ENCODE measurements at places on chromosomes 4 and X.

DNA sequence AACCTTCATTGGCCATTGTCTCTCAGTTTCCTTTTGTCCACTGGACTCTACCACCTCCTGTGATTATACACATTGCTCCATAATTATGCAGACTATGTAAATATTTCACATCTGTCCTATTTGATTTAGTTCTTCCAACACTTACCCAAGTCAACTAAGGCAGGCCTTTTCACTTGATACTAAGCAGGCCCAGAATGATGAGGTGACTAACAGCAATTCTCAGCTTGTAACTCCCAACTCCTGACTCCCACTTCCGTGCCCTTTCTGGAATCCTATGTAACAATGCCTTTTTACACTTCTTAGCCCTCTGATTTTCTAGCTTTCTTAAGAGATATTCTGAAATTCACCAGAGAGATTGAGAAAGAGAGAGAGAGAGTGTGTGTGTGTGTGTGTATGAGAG is 6.6 kb downstream of the PAK3 start:
- DNase-seq, result no peak

GRCh38 chr4:95077864-95078263 is 320.1 kb downstream of the BMPR1B start:
- no peak for DNase-seq

DNA sequence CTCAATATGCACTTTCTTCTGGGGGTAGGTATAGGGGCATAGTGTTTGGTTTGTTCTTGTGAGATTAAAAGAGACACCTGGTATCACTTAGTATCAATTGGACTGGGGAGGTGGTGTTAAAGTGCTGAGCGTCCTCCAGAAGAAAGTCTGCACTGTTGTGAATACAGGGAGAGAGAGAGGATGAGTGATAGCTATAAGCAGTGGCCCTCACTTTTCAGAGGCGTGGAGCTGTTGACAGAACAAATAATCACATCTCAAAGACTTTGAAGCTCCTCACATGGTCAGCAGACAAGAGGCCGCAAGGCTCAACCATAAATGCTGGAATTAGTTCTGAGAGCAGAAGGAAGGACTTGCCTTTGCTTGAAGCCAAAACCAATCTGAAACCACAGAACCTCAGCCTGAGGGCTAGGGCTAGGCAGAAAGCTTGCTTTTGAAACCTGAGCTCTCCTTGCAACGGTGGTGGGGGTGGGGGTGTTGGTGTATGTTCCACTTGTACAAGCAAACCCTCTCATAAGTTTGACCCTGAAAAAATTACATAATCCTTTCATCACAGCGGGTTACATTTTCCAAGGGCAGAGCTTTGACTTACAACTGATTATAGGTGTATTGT is 123.2 kb upstream of the SCML1 start:
- DNase-seq, result no peak

GRCh38 chr4:10731690-10732089 is 47.1 kb upstream of the CLNK start:
- no peak for DNase-seq

- DNase-seq, result no peak
These were observed 105.2 kb upstream of the HPGD start for GRCh38 chr4:174627473-174627872.

GRCh38 chr4:168744021-168744420 is 247.2 kb downstream of the PALLD start:
- no peak for DNase-seq

DNA sequence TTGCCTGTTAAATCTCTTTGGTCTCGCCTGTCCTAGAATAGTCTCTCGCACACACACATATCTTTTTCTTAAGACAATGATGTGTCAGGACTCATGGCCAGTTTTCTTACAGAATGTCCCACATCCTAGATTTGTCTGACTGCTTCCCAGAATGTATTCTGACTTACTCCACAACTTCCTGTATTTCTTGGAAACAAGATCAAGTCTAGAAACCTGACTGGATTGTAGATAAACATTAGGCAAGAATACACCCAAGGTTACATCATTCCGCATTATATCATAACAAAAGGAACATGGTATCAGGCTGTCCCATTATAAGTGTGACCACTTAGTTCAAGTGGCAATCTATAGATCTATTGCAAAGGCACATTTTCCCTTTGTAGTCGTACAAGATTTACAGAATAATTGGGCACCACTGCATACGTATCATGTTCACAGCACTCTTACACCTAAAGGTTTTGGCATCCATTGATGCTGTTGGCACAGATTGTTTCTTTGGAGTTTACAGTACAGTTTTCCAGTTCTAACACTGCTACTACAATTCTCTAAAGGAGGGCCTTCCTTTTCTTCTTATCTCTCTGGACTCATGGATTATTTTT is 56.4 kb downstream of the FBXW7 start:
- DNase-seq, result no peak

DNA sequence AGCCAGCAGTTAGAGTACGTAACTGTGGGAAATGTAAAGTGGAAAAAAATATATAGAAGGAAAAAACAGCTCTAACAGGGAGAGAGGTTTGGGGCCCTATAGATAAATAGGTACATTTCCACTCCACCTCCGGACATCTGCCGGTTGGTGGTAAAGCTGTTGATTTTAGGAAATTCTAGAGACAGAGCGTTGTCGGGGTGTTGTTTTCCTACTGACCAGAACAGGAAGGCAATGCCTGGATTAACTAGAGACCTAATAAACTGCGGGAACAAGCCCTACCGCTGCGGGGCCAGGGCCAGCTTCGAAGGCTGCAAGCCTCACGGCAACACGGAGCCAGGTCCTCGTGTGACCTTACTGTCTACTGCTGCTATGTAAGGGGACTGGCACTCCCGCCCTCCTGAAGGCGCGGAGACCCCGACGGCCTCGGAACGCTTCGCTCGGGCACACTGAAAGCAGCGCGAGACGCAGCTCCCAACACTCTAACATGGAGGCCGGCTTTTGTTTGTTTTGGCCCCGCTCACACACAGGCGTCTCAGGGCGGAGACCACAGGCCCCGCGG is 702 bp upstream of the CDKN2AIP start:
- no peak for DNase-seq

DNA sequence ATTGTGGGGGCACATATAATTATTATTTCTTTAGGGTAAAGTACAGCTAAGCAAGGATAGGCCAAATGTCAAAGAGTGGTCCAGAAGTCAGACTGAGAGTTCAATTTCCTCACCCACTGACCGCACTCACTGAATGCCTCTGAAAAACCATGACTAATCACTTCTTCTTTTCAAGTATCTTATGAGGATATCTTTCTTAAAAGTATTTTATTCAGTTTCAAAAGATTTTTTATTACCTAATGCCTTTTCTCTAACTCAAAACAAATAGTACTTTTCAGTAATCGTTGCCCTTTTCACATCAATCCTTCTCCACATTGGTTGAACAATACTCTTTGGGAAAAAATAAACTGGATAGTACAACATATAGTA is 61.7 kb upstream of the CAMK2D start:
- no peak for DNase-seq

DNA sequence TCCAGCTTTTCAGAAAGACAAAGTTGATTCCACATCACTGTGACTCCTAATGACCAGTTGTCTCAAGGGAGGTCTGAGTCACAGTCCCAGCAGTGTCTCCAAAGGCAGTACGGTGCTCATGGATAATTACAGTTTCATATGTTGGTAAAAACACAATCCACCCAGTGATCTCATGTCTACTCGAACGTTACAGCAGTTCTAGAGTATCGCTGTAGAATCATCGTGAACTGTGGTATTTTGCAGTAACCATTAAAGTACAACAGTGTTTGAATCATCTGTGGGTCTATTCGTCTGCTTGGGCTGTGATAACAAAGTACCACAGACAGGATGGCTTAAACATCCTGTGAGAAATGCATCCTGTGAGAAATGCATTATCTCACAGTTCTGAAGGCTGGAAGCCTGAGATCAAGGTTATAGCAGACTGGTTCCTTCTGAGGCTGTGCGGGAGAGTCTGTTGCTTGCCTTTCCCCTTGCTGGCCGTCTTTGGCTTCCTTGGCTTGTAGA is 121.1 kb upstream of the SORBS2 start:
- DNase-seq, result no peak

DNA sequence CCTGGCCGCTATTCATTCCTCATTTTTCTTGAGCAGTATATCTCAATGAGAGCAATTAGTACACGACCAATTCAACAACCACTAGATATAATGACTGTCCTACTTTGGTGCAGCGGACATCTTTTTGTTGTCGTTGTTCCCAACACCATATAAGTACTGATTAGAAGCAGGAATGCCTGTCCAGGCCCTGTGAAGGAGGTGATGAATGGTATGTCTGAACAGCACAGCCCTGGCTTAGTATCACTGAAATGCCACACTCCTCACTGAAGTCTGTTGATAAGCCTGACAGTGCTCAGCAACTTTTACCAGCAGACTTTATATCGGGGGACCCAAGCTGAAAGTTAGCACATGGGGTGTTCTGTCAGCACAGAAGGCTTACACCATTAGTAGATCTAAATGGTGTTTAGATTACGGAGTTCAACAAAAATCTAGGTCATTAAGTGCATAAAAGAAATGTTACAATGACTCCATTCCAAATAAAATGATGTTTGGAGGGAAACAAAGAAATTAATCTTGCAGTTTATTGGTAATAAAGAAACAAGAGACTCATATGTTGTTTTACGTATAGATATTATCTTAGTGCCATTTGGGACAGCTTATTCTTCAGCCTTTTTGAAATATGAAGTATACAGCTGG is 228.3 kb upstream of the TTC29 start:
- DNase-seq, result no peak

- no peak for DNase-seq
These were observed 400.8 kb upstream of the SLIT2 start for GRCh38 chr4:19850909-19851308.

DNA sequence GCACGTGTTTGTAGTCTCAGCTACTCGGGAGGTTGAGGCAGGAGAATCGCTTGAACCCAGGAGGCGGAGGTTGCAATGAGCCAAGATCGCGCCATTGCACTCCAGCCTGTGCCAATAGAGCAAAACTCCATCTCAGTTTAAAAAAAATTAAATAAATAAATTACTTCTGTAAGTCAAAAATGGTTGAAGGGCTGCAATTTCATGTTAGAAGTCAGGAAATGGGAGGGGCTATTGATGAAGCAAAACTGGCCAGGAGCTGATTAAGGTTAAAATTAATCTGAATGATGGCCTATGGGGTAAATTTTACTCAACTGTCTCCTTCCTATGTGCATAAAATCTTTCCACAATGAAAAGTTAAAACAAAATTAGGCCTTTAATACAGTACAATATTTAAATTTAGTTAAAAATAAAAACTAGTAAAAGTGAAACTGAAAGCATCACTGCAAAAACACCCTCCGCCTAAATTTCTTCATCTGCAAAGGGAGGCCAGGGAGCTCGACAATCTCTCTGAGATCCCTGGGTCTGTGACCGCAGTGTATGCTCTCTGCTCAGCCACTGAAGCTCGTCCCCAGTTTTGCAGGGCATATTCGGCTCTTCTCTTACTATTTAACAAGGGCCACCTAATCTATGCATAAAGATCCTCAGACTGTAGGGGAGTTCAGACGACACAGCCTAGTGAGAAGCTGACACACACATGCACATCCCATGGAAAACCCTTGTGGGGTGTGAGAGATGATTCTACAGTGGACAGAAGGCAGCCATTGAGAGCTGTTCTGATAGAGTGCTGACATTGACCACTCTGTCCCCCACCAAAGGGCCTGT is 57.2 kb downstream of the IRF2 start:
- no peak for DNase-seq

- DNase-seq, result no peak
These were observed 318.6 kb downstream of the ANK2 start for GRCh38 chr4:113368056-113368455.

- DNase-seq, result no peak
These were observed 95.0 kb upstream of the SLC34A2 start for GRCh38 chr4:25560605-25561004.

- DNase-seq, result no peak
These were observed 147.5 kb upstream of the SMIM31 start for GRCh38 chr4:164606478-164606877.

- DNase-seq, result no peak
These were observed 236.7 kb upstream of the PGRMC2 start for GRCh38 chr4:128524311-128524710.

DNA sequence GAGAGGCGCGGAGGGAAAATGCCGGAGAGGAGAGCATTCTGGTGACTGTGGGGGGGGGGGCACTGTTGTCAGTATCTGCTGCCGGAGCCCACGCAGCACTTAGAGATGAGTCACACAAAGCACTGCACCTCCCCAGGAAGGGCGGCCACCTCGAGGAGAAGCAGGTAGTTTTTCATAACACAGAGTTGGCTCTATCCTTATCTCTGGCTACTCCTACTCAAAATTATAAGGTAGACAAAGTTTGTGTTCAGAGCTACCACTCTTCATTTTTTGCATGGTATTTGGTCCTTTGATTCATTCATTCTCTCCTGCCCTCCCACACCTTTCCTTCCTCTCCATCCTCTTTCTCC is 76.2 kb upstream of the SCOC start:
- DNase-seq, result no peak

- DNase-seq, result no peak
These were observed 65.5 kb downstream of the SH3RF1 start for GRCh38 chr4:169205075-169205743.

DNA sequence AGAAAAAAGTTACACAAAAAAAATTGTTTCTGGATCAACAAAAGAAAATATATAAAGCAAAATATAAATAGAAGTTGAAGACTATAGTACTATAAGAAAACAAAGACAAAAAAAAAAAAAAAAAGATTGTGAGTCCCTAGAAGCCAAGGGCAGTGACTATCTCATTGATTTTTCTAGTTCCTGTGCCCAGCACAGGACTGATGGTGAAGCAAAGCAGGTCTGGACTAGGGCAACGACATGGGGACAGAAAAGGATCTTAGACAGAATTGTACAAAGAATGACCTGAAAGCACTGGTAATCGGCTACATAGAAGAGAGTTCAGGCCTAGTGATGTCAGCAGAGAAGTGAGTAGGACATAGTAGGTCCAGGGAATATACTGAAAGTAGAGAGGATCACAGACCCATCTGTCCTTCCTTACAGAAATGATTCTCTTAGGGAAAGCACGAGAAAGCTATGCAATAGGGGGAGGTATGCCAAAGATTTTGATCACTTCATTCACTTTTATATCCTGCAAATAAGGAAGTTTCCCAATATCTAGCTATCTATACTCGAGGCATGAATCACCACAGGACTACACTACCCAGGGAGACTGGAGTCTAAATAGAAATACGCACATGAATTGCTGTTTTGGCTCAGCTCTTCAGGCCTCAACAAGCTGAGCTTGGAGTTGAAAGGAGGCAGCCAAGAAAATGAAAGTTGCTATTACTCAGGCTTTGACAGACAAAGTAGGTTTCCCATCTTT is 230.9 kb upstream of the GPC4 start:
- no peak for DNase-seq

GRCh38 chr4:88575186-88575585 is 17.1 kb upstream of the HERC3 start:
- no peak for DNase-seq
